ENCODE measurements at places on chromosomes 5 and 9.

GRCh38 chr9:105818903-105819302 lies 124.6 kb downstream of the TMEM38B start:
- no peak overlapping the region for H3K27ac ChIP-seq
- no peak overlapping the region for H3K4me3 ChIP-seq
- no peaks in the 10 kb centered on the region for H3K27me3 ChIP-seq
- DNase-seq, result no peak
- H3K36me3 ChIP-seq, result no peaks in the 10 kb centered on the region

DNA sequence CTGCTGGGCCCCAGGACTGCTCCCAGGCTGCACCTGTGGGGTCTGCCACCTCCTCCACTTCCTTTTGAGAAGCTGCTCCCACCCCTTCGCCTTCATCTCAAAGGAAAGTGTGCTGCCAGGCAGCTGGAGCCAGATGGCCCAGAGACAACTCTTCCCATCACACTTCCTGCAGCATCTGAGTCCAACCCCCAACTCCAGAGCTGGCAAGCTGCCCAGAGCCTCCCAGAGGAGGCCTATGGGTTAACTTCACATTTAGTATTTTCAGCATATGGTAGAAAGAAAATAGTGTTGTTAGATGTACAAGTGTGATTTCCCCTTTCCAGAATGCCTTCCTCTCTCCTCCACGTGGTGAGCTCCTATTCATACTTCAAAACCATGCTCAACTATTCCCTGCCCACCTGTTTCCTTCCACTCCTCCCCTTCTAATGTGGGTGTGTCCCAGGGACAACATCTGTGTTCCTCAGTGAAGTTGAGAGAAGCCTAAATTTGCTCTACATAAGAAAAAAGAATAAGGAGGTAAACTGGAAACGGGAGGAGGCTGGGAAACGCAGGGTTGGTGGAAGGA lies 38.6 kb upstream of the KCNMB1 start:
- no peaks in the 10 kb centered on the region for H3K36me3 ChIP-seq
- H3K27ac ChIP-seq, result no peak overlapping the region

DNA sequence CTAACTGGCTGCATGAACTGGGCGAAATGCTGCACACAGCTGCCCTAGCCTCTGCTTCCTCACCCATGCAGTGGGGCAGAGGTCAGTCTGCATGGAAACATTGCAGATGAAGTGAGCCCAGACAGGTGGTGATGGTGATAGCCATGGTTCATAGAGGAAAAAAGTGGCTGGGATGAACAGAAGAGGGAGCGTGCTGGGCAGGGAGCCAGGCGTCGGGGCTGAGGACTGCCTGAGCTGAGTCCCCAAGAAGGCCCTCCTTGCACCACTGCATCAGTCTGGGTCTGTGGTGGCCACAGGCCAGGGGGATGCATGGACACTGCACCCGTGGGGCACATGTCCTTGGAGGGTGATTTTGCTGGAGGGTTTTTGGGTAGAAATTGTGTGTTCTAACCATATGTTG lies 80.5 kb downstream of the AMBP start:
- no peaks in the 10 kb centered on the region for H3K27me3 ChIP-seq
- no peak for DNase-seq
- peaks cover 4% of the 10 kb centered on the region for H3K36me3 ChIP-seq
- H3K4me1 ChIP-seq, result peaks cover 23% of the 10 kb centered on the region
- no peak overlapping the region for H3K27ac ChIP-seq

GRCh38 chr9:87613265-87614111 lies 112.4 kb upstream of the CTSL start:
- H3K27me3 ChIP-seq, result no peaks in the 10 kb centered on the region
- H3K4me1 ChIP-seq, result peaks cover under 1% of the 10 kb centered on the region
- no peak overlapping the region for H3K4me3 ChIP-seq
- no peak for DNase-seq

DNA sequence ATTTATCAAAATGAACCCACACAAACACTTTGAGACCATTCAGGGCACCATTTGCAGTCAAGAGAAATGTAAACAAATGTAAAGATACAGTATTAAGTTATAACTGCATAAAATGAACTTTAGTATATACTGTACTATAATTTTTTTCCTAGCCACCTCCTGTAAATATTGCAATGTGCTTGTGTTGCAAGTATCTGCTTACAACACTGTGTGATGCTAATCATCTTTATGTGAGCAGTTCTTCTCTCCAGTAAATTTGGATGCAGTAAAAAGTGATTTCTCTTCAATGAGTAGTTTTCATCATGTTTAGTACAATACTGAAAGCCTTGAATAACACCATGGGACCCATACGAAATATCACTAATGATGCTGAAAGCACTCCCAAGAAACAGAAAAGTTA lies 9.4 kb downstream of the G3BP1 start:
- no peak overlapping the region for H3K4me3 ChIP-seq
- H3K36me3 ChIP-seq, result peaks cover 2% of the 10 kb centered on the region
- DNase-seq, result no peak
- no peak overlapping the region for H3K27ac ChIP-seq

DNA sequence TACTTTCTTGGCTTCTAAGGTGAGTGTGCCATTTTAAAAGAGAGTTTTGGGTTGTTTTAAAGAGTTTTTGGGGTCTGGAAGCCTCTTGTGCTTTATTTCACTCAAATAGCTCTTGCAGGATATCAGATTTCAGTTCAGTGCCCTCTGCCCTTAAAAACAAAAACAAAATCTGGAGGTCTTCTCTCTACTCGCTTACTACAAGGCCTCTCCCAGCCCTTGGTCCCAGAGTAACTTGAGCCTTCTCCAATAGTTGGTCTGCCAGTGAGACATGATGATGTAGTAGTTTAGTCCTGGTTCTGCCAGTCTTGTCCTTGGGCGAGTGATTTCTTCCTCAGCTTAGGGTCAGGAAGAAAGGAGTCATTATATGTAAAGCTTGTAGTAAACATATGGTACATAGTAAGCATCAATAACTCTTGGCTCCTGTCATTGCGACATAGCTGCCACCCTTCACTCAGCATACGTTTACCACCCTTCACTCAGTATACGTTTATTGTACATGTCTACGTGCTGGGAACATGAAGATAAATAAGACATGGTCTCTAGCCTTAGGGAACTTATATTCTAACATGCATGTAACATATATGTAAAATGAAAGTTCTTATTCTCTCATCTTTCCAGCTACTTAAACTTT lies 147.6 kb downstream of the MAN2A1 start:
- no peaks in the 10 kb centered on the region for H3K27me3 ChIP-seq
- H3K4me1 ChIP-seq, result no peaks in the 10 kb centered on the region
- no peaks in the 10 kb centered on the region for H3K36me3 ChIP-seq
- H3K27ac ChIP-seq, result no peak overlapping the region
- no peak overlapping the region for H3K4me3 ChIP-seq

GRCh38 chr5:123874600-123875201 lies 362.7 kb downstream of the CSNK1G3 start:
- no peaks in the 10 kb centered on the region for H3K4me1 ChIP-seq
- peak; percentile 39 for DNase-seq
- H3K27ac ChIP-seq, result no peak overlapping the region
- no peaks in the 10 kb centered on the region for H3K36me3 ChIP-seq
- no peak overlapping the region for H3K4me3 ChIP-seq
- peaks cover 4% of the 10 kb centered on the region for H3K27me3 ChIP-seq

GRCh38 chr5:168316139-168316578 lies 24.7 kb downstream of the WWC1 start:
- no peaks in the 10 kb centered on the region for H3K36me3 ChIP-seq
- DNase-seq, result no peak
- no peak overlapping the region for H3K4me3 ChIP-seq
- H3K27me3 ChIP-seq, result no peaks in the 10 kb centered on the region

DNA sequence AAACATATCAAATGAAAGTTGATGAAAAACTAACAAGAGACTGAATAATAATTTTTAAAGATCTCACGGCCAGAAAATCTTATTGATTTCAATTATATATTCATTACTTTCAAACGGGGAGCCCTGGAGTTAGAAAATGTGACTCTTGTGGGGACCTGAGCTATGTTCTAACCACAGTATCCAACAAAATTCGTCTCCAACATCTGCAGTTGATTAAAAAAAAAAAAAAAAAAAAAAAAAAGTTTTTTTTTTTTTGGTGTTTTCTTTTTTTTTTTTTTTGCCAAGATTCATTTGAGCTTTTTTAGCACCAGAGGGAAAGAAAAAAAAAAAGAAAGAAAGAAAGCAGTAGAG lies 144.3 kb upstream of the PIK3R1 start:
- H3K4me1 ChIP-seq, result no peaks in the 10 kb centered on the region
- no peak overlapping the region for H3K4me3 ChIP-seq
- no peak overlapping the region for H3K27ac ChIP-seq
- no peak for DNase-seq
- H3K27me3 ChIP-seq, result no peaks in the 10 kb centered on the region
- H3K36me3 ChIP-seq, result no peaks in the 10 kb centered on the region

DNA sequence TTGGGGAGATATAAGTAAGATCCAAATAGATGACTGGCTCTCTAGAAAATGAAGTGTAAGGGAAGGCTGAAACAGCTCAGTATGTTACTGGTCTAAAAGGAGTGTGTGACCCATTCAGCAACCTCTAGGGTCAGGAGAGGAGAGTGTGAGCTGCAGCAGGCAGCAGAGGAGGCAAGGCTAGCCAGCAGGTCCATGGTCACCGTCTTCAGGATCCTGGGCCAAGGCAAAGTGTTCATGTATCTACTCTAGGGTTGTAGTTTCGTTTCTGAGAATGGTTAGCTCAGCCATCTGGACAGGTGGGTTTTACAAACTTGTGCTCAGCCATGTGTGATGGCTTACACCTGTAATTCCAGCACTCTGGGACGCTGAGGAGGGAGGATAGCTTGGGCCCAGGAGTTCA lies 13.7 kb downstream of the MYO10 start:
- H3K4me1 ChIP-seq, result peaks cover 25% of the 10 kb centered on the region
- H3K4me3 ChIP-seq, result no peak overlapping the region
- H3K36me3 ChIP-seq, result no peaks in the 10 kb centered on the region
- no peak overlapping the region for H3K27ac ChIP-seq

- no peaks in the 10 kb centered on the region for H3K4me1 ChIP-seq
- no peak overlapping the region for H3K4me3 ChIP-seq
- DNase-seq, result no peak
- no peak overlapping the region for H3K27ac ChIP-seq
These were observed 270.2 kb downstream of the ELAVL2 start for GRCh38 chr9:23555851-23556250.

DNA sequence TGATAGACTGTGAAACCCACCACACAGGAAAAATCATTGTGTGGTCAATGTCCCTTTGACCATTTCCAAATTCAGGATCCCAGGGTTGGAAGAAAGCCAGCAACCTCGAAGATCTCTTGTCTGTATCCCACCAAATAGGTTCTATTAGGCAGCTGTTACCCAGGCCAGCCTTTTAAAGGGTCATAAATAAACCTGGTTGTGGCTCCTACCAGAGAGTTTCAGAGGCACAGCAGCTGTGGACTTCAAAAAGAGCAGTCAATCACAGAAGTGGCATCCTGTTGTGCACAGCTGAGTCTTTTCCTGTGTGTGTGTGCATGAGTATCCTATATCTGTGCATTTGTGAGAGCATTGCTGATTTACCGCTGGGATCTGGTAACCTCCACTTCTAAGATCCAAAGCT lies 23.7 kb upstream of the OR2S2 start:
- peaks cover 3% of the 10 kb centered on the region for H3K27me3 ChIP-seq
- no peak overlapping the region for H3K4me3 ChIP-seq
- H3K27ac ChIP-seq, result no peak overlapping the region
- no peaks in the 10 kb centered on the region for H3K36me3 ChIP-seq
- H3K4me1 ChIP-seq, result peaks cover 7% of the 10 kb centered on the region

DNA sequence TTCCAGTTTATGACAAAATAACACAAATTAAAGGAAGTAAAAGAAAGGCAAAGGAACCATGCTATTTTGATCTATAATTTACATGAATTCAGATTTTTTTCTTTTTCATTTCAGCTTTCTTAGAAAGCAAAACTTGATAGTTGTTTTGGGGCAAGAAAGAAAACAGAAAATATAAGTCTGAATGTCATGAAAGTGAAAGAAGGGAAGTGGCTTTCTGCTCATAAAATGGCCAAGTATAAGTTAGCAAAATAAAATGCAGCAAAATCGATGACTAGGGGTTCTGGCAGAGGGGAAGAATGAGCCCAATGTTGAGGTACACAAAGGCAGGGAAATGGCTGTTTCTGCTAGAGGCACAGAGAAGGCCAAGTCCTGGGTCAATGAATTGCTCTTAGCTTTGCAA lies 3.0 kb upstream of the IFNW1 start:
- DNase-seq, result no peak
- no peak overlapping the region for H3K27ac ChIP-seq
- peaks cover 3% of the 10 kb centered on the region for H3K27me3 ChIP-seq
- H3K36me3 ChIP-seq, result no peaks in the 10 kb centered on the region

DNA sequence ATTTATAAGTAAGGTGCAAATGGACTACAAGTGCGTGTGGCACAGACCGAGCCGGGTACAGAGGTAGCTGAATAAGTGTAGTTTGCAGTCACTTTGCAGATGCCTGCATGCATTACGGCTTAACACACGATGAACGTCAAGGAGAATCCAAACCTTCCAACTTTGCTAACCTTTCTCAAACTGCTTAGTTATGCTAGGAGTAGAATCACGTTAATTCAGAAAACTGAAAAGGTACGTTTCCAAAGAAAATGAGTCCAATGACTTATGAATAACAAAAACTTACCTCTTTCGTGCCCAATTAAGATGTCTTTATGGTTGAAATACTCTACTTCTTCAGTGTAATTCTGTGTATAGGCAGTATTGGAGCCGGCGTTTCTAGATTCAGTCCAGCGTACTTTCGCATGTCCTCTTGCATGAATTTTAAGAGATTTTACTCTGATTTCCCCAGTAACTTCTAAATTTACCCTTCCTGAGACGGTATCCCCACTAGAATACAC lies 539 bp downstream of the ARRDC3 start:
- H3K27me3 ChIP-seq, result no peaks in the 10 kb centered on the region
- peak overlapping the region; percentile 96 for H3K27ac ChIP-seq
- peak; percentile 71 for DNase-seq
- peak overlapping the region; percentile 90 for H3K4me3 ChIP-seq
- H3K4me1 ChIP-seq, result peaks cover 21% of the 10 kb centered on the region

DNA sequence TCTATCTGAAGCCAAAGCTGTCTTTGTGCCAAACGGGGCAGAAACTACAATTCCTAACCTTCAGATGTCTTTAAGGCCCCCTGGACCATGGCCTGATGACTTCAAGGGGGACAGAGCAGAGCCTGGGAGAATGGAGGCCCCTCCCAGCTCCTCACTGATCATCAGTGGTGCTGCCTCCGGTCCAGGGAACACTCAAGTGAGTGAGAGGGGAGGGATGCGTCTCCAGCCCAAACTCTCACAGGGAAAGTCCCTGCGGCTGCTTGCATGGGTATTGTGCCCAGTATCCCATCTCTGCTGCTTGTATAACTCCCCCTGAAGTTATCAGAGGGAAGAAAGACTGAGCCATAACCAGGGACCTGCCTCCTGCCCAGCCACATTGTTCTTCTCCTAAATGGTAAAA lies 231.5 kb upstream of the PANK3 start:
- no peak overlapping the region for H3K4me3 ChIP-seq
- no peaks in the 10 kb centered on the region for H3K27me3 ChIP-seq
- no peaks in the 10 kb centered on the region for H3K36me3 ChIP-seq
- no peaks in the 10 kb centered on the region for H3K4me1 ChIP-seq

DNA sequence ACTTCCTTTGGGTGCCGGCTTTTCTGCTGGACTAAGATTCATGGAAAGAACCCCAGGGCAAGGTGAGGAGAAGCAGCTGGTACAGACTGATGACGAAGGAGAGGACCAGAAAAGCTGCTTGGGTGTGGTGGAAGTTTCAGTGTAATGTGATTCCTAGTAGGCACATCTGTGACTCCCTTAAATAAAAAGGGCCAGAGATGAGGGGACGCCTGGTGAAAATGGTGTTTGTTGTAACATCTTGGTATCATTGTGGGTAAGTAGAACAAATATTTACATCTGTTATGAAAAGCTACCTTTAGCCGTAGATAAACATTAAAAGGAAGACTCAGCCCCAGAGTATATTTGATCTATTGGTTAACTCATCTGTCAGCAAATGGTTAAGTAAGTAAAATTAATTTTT lies 33.8 kb downstream of the OTULINL start:
- H3K36me3 ChIP-seq, result no peaks in the 10 kb centered on the region
- no peaks in the 10 kb centered on the region for H3K4me1 ChIP-seq
- H3K27me3 ChIP-seq, result peaks cover 12% of the 10 kb centered on the region
- DNase-seq, result no peak
- no peak overlapping the region for H3K4me3 ChIP-seq

All from endothelial cell of umbilical vein (primary cell).